ENCODE measurements at places on chromosomes 11 and 22.

- no peak for DNase-seq
Measured at GRCh38 chr11:114440121-114440860, 1.0 kb downstream of the REXO2 start.

DNA sequence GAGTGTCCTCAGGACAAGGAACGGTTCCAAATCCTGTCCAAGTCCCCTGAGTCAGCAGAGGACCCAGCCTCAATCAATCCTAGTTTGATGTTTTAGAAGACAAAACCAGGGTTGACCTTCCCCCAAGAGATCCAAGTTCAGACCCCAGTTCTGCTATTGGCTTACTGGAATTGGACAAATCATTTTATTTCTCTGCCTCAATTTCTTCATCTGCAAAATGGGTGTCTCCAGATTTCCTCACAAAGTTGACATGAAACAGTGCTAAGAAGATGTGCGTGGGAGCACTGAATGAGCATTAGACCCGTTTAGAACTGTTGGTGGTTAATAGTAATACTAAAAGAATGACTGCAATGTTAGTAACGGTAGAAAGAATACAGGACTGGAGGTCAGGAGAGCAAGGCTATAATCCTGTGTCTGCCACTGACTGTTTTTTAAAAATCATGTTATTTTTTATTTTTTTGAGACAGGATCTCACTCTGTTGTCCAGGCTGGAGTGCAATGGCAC is 32.8 kb upstream of the SCUBE1 start:
- no peak for DNase-seq

GRCh38 chr11:123590296-123590912 is 64.0 kb downstream of the SCN3B start:
- no peak for DNase-seq

DNA sequence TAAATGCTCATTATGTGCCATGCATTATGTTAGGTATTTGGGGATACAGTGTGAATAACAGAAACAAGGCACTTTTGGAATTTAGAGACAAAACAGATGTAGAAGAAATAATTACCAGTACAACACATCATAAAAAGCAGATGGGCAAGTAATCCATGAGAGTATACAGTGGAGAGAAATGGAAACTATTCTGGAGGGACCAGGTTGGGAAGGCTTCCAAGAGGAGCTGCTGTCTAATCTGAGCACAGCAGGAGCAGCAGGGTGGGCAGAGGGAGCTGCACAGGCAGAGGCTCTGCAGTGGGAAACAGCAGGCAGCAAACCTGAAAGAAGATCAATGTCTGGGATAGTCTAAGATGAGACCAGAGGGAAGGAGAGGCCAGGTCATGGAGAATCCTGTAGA is 268.7 kb upstream of the CCDC90B start:
- DNase-seq: no peak

DNA sequence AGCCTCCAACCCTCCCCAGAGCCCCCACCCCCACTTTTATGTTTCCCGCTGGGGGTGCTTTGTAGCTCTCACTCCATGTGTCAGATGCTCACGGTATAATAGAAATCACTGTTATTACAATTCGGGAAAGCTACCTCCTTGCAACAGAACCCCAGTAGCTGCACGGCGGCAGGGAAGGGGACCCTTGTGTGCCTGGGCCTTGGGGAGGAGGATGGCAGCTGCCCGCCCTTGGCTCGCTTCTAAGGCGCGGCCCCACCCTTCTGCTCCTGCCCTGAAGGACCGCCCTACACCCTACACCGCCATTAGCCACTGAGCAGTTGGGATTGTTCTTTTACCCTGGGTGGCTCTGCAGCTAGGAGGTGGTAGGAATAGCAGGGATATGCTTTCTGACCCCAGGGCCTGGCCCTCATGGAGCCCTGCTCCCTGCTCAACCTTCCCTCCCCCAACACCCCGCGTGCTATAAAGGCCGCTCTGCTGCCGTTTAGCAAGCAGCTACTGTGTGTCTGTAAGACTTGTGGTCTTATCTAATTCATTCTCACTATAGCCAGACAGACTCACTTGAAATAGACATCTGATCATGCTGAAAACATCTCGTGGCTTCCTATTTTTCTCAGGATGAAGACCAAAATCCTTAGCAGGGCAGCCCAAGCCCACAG is 219.7 kb downstream of the CEP164 start:
- DNase-seq: no peak

DNA sequence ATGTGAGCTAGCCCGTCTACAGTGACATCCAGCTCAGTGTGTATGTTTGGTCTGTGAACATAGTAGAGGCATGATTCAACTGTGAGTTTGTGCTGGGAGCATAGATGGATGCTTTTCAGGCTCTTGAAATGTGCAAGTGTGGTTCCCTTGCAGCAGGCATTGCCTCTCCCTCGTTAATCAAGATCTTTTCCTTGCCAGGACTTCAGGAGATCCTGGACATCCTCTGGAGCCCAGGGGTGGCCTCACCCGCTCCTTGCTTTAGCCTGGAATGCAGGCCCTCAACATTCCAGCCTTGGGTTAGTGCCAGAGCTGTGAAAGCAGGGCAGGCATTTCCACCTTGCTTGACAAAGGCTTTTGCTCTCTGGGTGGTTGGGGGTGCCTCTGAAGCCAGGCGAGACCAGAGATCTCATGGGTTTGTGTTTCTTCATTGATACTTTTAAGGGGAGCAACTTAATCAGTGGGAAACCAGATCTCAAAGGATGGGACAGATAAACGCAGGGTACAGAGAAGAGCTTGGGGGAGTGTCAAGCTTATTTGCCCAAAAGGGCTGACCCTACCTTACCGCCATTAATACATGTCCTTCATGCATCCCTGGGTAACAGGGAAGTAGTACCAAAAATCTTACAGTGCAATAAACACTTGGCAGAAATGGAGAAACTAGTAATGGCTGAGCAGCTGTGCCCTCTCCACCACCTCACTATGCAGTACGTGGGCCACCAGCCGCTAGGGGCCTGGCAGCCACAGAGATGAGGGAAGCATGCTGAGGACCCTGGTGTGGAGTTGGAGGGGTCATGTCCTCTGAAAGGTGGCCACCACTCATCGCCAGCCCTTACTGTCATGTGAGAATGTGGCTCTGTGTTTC is 72.1 kb downstream of the PTPRJ start:
- DNase-seq: no peak

DNA sequence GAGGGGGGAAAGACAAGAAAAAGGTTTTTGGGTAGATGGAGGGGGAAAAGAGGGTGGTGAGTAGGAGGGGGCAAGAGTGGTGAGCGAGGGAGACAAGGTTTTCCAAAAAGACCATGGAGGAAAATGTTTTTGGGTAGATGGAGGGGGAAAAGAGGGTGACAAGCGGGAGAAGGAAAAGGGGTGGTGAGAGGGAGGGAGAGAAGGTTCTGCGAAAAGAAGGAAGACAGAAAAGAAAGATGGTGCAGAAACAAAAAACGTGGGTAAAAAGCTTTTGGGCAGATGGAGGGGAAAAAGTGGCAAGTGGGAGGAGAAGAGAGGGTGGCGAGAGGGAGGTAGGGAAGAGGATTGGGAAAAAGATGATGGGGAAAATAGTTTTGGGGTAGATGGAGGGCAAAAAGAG is 116.0 kb upstream of the SERPIND1 start:
- DNase-seq: no peak

GRCh38 chr11:45324459-45324858 is 38.3 kb upstream of the SYT13 start:
- DNase-seq: no peak

GRCh38 chr11:69005631-69006368 is 7.2 kb downstream of the MRGPRF start:
- no peak for DNase-seq

DNA sequence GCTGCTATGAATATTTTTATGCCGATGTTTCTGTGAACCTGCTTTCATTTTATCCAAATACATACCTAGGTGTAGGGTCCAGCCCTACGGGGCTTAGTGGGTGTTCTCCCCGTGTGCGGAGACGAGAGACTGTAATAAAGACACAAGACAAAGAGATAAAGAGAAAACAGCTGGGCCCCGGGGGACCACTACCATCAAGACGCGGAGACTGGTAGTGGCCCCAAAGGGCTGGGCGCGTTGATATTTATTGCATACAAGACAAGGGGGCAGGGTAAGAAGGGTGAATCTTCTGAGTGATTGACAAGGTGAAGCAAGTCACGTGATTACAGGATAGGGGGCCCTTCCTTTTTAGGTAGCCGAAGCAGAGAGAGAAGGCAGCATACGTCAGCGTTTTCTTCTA is 920.1 kb downstream of the BRD1 start:
- no peak for DNase-seq

GRCh38 chr22:36328635-36329253 is 59.0 kb downstream of the MYH9 start:
- no peak for DNase-seq

DNA sequence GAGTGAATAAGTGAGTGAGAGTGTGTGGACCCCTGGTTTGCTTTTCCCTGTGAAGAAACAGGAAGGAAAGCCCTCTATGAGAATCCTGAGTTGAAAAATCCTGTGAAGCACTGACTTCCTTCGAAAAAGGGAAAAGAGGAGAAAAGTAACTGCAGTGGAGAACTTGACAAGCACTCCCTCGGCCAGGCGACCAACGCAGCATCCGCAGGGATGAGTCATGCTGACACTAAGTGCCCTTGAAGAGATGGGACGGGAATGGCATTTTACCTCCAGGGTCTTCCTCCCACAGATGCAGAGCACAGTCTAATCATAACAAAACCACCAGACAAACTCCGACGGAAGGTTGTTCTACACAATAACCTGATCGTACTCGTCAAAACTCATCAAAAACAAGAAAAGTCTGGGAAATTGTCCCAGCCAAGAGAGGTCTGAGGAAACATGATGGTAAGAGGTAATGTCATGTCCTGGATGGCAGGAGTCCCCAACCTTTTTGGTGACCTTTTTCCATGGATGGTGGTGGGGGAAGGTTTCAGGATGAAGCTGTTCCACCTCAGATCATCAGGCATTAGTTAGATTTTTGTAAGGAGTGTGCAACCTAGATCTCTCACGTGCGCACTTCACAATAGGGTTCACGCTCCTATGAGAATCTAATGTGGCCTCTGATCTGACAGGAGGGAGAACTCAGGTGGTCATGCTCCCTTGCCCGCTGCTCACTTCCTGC is 132.2 kb upstream of the B3GAT1 start:
- no peak for DNase-seq

DNA sequence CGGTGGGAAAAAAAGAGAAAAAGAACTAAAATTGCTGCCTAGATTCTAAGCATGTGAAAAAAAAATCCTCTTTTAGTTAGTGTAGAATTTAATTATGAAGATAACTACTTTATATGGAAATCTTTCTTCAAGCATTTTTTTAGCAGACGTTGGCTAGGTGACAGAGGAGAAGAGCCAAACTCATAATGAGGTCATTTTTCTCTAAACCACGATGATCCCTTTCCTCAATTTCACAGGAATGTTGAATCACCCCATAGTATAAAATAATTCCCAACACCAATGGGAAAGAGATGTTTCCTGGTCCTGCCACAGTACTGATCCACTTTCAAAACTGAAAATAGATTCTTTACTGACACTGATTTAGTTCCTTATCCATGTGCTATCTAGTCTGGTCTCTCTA is 319.8 kb downstream of the DLG2 start:
- no peak for DNase-seq

- DNase-seq: no peak
Measured at GRCh38 chr22:50684986-50685385, 12.4 kb downstream of the SHANK3 start.

DNA sequence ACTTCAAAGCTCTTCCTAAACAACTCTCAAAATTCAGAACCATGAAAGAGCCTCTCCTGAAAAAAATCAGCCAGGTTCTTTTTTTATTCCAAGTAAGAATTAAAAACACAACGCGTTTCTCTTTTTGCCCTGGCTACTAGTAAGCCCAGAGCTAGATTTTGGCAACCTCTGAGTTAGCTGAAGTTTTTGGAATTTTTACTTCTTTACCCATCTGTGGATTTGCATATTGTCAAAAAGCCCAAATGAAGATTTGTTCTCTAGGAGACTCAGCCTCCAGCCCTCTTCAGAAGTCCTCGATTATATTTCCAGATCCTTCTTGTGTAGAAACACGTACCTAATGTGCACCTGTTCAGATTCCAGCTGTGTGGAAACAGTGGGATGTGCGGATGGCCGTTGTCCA is 517.9 kb downstream of the TBC1D22A start:
- DNase-seq: no peak

DNA sequence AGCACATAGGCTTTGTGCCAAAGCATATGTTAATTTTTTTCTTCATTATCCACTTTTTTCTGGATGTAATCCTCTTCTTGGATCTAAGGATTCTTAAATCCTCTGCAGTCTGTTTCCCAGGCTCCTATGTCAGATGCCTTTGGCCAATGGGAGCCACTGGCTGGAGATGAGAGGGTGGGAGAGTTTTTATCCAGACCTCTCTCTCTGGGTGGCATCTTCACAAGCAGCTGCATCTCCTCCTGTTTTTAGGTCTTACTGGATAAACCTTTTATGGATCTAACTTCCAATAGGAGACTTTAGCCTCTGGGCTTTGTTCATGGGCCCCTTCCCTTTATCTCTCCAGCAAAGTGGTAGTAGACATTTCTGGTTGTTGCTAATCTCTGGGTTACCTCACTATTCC is 22.4 kb upstream of the MPPED2 start:
- DNase-seq: no peak

- no peak for DNase-seq
Measured at GRCh38 chr22:48181263-48181955, 1419.0 kb downstream of the TBC1D22A start.

GRCh38 chr22:28896611-28897010 is 13.2 kb downstream of the ZNRF3 start:
- no peak for DNase-seq

- DNase-seq: no peak
Measured at GRCh38 chr11:104061853-104062521, 25.5 kb downstream of the DDI1 start.

DNA sequence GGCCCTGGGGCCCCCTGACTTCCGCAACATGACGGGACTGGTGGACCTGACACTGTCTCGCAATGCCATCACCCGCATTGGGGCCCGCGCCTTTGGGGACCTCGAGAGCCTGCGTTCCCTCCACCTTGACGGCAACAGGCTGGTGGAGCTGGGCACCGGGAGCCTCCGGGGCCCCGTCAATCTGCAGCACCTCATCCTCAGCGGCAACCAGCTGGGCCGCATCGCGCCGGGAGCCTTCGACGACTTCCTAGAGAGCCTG is 992 bp downstream of the LRFN4 start:
- no peak for DNase-seq

DNA sequence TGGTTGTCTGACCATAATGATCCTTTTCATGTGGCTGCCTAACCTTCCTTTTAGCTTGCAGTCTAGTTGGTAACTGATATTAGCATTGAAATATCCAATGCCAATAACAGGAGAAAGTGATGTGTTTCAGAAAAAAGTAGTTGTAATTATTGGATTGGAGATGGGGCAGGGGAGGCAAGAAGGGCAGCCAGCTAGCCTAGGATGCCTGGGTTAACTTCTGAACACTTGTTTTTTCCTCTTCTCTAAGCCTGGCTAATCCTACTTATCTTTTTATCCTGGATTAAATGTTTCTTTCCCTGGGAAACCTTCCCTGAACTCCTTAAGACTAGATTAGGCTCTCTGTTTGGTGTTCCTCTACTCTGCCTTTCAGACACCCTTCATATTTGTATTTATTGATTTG is 380.2 kb downstream of the TMEM135 start:
- DNase-seq: no peak

DNA sequence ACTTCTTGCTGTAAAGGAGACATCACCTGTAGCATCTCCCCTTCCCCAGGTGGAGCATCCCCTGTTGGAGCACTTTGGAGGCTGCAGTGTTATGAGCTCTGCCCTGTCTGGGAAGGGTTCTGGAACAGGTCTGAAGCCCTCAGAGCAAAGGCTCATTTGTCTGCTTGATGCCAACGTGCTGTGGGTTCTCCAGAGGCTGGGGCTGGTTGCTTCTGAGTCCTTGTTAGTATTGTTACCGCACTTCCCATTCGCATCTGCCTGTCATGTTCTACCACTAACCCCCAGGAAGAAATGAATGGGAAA is 73.1 kb downstream of the PACS1 start:
- no peak for DNase-seq

GRCh38 chr11:38593649-38594048 is 1995.6 kb upstream of the RAG2 start:
- DNase-seq: no peak
